ENCODE measurements at places on chromosomes 13 and 19.

DNA sequence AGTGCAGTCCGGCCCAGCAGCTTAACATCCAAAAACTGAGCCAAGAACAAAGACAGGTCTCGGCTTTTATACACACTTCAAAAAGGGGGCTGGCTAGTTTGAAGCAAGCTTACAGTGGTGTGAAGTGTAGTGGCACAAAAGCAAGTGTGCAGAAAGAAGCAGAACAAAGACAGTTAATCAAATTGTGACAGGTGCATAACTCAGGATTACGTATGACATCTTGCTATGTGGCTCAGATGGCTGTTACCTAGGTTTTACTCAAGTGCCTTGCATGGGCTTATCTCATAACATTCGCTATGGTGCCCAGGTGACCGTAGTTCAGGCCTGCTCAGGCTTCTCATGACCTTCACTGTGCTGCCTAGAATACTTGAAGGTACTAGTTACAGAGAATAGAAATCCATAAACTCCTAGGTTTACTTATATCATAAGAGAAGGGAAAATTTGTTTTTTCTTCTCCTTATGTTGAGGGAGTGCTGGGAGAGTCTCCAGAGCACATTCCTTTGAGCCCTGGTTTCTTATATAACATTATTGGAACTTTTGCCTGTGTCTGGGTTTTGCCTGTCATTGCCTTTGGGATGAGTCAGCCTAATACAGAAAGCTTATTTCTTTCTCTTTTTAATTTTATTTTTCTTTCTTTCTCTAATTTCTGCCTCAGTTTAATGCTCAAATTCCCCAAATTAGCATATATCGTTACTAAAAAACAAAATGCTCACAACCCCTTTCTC lies 1629.1 kb upstream of the PCDH20 start:
- no peak for DNase-seq

DNA sequence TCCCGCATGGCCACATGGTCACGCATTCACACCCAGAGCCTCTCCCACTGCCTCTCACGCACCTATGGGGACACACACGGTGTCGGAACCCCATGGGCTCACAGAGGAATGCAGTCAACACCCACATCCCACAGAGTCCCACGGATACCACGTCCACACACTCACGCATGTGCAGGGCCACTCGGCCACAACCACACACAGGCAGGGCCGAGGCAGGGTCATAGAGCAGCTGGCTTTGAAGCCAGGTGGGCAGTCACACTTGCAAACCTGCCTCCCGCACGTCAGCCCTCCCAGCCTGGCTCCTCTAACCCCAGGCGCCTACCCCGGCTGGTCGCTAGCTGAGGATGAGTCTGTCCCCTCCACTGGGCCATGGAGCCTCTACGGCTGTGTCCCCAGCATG lies 8.1 kb downstream of the ERCC2 start:
- DNase-seq, result no peak

DNA sequence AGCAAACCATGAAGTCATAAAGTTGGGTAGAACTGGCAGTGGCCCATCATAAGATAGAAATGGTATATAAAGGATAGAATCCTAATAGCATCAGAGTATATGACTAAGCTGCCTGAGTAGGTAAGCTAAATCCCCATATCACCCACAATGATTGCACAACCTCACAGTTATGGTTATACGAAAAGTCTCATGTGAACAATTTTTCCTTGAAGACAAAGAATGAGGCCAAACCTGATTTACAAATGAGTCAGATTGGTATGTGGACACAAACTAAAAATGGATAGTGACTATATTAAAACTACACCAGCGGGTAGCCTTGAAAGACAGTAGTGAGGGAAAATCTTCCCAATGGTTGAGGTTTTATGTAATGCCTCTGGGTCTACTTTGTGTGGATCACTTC lies 40.9 kb upstream of the UFM1 start:
- no peak for DNase-seq

GRCh38 chr13:114015111-114015968 lies 41.5 kb upstream of the C13orf46 start:
- DNase-seq, result no peak

- DNase-seq, result peak; percentile 80
Observed at GRCh38 chr19:53792721-53793433, 31.2 kb downstream of the NLRP12 start.

- DNase-seq, result no peak
Observed at GRCh38 chr19:411723-412355, 2.9 kb upstream of the C2CD4C start.

DNA sequence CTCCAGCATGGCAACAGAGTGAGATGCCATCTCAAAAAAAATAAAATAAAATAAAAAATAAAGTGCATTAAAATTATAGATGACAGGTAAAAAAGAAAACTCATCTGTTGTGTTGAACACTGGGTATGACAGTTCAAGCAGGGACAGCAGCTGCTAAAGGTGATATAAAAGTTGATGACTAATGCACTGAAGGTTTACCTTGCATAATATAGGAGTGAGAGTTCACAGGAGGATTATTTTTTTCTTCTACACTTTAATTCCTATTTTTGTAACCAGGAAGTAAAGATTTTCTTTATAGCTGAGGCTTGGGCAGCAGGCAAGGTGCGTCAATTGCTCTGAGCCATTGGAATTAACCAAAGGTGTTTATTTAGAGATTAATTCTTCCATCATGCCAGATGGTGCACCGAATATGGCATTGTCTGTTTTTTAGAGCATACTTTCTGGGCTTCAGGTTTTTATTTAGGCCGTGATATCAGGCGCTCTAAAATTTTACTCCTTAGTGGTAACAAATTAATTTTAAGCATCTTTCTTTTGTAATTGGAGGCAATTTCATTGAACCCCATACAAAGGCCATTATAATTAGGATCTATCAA lies 337.0 kb upstream of the SLC10A2 start:
- no peak for DNase-seq

DNA sequence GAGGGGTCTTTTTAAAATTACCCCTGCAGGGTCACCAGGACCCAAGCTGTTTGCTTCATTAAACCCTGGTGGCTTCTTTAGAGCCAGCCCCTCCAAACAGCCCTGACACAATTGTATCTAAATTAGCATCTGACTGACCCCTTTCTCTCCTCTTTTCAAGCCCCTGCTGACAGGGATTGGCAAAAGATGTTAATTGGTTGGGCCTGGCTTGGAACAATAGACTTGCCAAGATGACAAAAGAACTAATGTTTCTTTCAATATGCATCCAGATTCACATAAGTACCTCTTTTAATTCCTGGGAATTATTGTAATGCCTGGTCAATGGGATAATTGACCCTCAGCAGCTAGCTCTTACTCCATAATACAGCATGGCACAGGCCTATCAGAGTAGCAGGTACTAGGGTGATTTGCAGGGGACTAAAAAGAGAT lies 140.8 kb downstream of the SHISA2 start:
- no peak for DNase-seq

DNA sequence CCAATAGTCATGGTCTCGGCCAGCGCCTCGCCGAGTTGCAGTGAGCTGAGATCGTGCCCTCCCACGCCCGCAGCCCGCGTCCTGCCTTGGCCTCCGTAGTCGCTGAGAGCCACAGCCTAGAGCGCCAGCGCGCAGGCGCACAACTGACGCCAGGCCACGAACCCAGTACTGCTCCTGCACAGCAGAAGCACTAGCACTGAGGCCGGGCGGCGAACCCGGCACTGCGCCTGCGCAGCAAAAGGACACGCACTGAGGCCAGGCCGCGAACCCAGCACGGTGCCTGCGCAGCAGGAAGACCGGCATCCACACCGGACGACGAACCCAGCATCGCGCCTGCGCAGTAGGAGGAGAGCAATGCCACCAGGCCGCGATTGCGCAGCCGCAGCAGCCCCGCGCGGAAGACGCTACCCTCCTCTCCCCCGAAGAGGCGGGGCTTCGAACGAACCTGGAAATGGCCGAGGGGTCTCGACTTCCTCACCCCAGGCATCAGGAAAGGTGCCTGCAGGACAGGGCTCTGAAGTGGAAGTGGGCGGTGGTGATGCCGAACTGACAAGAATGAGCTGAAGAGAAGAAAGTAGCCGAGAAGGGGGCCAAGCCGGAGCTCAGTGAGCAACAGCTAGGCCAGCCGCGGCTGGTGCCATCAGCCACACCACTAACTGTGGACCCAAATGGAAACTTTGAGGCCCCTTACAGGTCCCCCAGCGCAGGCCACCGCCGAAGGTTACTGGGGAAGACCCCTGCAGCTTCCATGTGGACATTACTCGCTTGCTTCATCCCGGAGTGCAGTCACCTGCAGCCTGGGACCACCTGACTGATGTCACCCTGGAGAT lies 7.5 kb downstream of the F10 start:
- DNase-seq, result no peak

DNA sequence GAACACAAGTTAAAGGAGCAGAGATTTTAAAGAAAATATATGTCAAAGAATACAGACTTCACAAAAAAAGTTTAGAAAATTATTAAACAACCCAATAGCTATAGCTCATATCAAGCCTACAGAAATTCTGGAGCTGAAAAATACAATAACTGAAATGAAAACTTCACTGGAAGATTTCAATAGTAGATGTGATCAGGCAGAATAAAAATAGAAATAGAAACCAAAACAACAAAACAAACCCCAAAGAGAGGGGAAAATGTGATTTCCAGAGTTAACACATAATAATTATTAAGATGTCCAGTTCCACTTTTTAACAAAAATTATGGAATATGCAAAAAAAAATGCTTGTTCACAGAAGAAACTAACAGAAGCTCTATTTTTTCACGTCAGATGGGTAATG lies 23.6 kb downstream of the LRRC63 start:
- DNase-seq, result no peak
